Bone marrow (tissue), 2 donors: ENCODE measurements at places on chromosomes 1 and 21.

GRCh38 chr1:236741753-236742152 lies 53.3 kb upstream of the MTR start:
- no peak for DNase-seq

DNA sequence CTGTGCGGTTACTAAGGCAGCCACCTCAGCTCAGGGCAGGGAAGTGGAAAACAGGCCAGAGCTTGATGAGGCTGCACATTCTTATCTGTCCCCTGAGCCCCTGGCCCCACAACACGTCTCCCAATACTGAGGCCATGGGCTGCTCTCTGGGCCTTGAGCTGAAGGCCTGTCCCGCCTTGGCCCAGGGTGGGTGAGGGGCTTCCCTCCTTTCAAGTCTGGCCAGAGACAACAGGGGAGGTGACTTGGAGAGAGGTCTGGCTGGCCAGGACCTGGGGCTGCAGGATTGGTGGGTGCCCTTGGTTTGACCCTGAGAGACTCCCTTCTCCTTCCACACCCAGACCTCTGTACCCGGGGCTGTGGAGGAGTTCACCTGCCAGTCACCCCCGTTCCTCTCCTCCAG lies 563.8 kb downstream of the PTPRU start:
- DNase-seq: no peak

DNA sequence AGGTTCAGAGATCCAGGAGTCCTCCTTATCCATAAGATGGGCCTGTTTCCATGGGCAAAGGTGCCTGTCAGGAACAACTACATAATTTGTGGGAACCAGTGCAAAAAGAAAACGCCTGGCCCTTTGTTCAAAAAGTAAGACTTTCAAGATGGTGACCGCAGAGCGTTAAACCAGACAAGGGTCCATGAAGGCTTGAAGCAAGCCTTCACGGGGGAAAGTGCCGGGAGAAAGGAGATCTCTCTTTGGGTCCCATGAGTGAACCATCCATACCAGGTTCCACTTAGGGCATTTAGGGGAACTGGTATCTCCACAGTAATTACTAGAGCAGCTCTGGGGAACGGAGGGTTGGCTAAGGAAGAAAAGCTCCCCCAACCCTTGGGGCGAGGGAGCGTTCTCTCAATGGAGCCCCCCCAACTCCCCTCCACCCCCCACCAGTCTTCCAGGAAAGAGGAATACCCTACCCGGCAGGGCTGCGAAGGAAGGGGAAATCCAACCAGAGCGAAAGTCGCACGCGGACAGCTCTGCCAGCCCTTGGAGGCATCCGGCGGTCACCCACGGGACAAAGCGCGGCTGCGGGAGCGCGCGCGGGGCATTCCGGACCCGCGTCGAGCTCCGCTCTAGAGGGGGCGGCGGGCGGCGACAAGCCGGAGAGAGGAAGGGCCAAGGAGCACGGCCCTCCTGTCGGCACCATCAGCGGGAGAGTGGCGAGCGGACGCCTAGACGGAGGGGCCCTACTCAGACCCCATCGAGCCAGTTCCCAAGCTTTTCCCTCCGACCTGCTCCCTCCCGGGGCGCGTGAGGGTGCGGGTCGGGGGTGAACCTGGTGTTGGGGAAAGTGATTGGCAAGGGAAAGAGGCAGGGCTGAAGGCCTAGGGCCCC lies 687 bp upstream of the RASSF5 start:
- DNase-seq: no peak

GRCh38 chr1:246036175-246036574 lies 470.9 kb downstream of the SMYD3 start:
- DNase-seq: no peak

DNA sequence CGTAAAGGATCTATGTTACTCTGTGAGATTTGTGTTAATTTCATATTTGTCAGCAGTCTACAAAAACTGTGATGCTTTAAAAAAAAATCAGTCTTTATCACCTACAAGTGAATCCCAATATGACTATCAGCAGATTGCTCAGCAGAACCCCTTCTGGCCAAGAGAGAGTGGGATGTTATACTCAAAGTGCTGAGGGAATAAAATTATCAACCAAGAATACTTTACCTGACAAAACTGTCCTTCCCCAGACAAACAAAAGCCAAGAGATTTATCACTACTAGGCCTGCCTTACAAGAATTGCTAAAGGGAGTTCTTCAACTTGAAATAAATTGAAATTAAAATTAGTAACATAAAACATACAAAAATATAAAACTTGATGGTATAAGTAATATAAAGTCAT lies 105.2 kb downstream of the SLC35F3 start:
- DNase-seq: no peak

- no peak for DNase-seq
Observed at GRCh38 chr1:174671826-174672225, 224.1 kb downstream of the GPR52 start.

DNA sequence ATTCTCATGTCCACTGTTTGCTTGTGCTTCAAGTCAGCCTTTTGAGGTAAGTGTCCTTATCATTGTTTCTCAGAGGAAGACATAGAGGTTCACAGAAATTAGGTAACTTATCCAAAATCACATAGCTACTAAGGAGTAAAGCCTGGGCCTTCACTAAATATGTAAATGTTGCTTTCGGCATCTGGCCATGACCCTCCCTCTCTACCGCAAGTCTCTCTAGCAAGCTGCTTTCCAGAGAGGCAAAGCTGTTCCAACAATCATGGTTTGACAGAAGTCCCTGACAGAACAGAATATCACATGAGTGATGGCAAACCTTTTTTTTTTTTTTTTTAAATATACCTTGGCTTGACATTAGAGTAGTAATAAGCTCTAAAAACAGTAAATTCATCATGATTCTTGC lies 94.5 kb upstream of the F3 start:
- DNase-seq: no peak

- peak; percentile 41 for DNase-seq
Observed at GRCh38 chr1:154975409-154976059, 1.1 kb downstream of the CKS1B start.

DNA sequence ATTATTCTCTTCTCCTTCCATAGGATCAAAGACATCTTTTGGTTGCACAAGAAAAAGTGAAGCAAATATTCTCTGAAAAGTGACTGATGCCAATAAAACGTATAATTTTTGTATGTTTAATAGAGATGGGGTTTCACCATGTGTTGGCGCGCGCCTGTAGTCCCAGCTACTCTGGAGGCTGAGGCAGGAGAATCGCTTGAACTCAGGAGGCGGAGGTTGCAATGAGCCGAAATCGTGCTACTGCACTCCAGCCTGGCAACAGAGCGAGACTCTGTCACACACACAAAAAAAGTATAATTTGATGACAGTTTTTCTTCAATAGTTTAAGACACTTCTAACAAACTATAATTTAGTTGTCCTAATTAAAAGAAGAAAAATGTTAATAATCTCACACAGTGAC lies 23.8 kb downstream of the ANP32E start:
- no peak for DNase-seq

DNA sequence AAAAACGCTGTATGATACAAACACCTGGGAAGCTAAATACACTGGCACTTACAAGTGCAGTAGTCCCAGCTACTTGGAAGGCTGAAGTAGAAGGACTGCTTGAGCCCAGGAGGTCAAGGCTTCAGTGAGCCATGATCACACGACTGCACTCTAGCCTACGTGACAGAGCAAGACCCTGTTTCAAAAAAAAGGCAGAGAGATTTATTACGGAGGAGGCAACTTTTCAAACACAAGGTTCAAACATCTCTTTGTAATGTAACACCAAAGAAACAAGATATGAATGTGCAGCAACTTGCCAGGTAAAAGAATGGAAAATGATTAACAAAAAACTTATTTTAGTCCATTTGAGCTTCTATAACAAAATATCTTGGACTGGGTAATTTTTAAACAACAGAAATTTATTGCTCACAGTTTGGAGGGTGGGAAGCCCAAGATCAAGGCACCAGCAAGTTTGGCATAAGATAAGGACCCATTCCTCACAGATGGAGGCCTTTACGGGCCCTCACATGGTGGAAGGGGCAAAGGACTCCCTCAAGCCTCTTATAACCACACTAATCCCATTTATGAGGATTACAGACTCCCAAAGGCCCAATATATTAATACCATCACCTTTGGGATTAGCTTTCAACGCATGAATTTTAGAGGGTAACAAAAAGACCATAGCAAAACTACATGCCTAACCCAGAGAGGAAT lies 73.3 kb downstream of the EVI5 start:
- no peak for DNase-seq

- DNase-seq: no peak
Observed at GRCh38 chr1:19100028-19100427, 110.0 kb downstream of the UBR4 start.

- no peak for DNase-seq
Observed at GRCh38 chr1:233005703-233006102, 55.3 kb downstream of the NTPCR start.

GRCh38 chr1:244695937-244696336 lies 43.0 kb downstream of the DESI2 start:
- no peak for DNase-seq

GRCh38 chr1:233376382-233377110 lies 49.0 kb downstream of the MAP3K21 start:
- DNase-seq: no peak

DNA sequence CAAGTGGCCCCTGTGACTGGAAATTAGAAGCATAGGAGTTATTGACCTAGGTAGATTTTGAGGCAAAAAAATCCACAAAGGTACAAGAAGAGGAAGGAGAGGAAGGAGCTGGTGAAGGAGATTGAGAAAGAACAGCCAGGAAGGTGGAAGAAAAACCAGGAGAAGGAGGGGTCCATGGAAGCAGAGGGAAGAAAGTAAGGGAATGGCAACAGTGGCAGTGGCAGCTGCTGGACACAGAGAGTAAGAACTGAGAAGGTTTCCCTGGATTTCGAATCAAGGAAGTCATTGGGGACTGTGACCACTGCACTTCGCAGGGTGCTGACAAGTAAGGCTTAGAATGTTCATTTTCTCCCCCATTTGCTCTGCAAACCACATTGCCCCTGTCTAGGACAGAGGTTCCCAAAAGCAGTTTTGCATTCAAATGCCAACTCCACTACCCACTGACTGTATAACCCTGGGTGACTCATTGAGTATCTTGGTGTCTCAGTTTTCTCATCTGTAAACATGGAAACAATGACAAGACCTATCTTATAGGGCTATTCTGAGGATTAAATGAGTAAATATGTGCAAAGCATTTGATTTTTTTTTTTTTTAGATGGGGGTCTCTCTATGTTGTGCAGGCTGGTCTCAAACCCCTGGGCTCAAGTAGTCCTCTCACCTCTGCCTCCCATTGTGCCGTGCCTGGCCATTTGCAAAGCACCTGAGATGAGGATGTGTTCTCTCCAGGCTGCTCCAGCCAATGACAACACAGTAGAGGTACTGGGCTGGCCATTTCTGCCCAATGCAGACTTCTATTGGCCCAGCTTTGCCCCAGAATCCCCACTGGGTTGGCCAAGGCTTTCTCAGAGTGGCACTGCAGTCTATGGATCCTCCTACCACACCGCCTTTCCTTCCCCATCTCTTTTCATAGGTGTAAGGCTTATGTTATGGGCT lies 9.3 kb upstream of the CAPN2 start:
- DNase-seq: no peak

DNA sequence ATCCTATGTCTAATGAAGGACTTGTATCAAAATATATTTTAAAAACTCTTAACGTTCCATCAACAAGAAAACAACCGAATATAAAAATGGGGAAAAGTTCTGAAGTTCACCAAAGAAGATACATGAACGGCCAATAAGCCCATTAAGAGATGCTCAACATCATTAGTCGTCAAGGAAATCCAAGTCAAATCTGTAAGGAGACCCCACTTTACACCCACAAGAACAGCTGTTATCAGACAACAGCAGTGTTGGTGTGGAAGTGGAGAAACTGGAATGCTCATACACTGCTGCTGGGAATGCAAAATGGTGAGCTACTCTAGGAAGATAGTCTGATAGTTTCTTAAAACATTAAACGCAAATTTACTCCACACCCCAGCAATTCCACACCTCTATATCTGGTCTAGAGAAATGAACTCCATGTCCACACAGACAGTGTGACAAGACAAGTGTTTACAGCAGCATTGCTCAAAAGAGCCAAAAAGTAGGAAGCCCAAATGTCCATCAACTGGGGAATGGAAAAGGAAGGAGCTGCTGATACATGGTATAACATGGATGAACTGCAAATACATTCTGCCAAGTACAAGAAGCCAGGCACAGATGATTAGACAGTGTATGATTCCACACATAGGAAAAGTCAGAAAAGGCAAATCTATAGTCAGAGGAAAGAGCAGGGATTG lies 18.5 kb downstream of the UBE2G2 start:
- no peak for DNase-seq

GRCh38 chr1:29462096-29462495 lies 225.8 kb downstream of the PTPRU start:
- no peak for DNase-seq

- DNase-seq: no peak
Observed at GRCh38 chr21:41706678-41707077, 60.2 kb downstream of the RIPK4 start.

GRCh38 chr1:26922431-26922729 lies 837 bp downstream of the NUDC start:
- DNase-seq: no peak

DNA sequence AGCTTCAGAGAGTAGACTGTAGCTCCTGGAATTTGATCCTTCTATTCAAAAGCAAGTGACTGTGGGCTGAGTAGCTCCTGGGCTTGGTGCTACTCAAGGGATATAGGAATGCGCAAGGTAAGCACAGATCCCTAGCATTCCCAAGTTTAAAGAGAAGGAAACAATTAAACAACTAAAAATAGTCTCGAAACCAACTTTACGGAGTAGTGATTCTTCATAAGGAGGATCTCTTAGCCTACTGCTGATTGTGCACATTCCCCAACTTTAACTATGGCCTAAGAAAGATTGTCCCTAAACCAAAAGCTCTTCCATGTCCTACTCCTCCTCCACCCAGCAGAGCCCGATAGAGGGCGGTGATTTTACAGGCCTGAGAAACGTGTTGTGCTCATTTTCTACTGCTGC lies 226.5 kb upstream of the CAMK1G start:
- DNase-seq: no peak

- DNase-seq: peak; percentile 53
Observed at GRCh38 chr1:156625436-156626078, 6.3 kb downstream of the HAPLN2 start.

GRCh38 chr1:7384679-7385078 lies 386.4 kb upstream of the VAMP3 start:
- DNase-seq: no peak

DNA sequence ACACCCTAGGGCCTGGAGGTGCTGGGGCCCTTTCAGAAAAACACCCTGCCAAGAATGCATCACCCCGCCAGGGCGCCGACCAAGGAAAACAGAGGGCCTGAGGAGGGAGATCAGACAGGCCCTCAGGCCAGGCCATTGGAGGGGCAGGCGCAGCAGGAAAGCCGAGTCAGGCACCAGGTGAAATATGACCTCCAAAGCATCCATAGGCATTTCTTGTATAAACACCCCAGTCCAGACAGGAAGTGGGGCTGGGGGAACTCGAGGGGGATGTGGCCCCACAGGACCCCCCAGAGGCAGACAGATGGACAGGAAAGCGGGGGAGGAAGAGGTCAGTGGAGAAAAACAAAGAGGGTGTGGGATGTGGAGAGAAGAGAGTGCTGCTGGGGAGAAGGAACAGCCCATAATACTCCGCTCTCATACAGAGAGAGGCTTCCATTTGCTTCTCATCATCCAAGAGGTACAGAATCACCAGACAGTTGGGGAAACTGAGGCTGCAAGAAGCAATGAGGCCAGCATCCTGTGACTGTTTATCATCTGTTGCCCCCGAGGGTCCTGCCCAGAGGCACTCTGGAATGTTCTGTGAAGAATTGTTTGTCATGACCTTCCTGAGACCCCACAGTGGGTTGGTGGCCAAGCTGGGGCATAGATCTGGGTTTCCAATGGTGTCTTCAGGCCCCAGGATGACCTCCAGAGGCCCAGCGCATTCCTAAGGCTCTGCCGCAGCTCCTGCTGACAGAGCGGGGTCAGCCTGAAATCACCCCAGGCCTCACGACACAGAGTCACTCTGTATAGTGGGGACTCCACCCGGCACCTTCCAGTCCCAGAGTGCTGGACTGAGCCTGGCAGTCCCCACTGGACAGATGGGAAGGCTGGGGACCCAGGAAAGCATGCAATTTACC lies 18.0 kb downstream of the TRIM62 start:
- DNase-seq: no peak
